Activated CD8-positive, alpha-beta T cell treated with anti-CD3 and anti-CD28 coated beads, Interleukin-2, amount 10 ng/mL, durations not matched to agents 7 days and 5 days (primary cell): ENCODE measurements at places on chromosomes 7 and 10. TPM values are rescaled to one million over a fixed set of nuclear protein-coding genes. Genes with fewer than 3 reads are reported as not detected.

- DNase-seq: no peak
These were observed 5.8 kb downstream of the FBH1 start for GRCh38 chr10:5895804-5896203.

The PNLIP gene
- total RNA-seq: not detected

GRCh38 chr7:156230576-156230975, 410.0 kb upstream of the RNF32 start:
- DNase-seq: no peak

DNA sequence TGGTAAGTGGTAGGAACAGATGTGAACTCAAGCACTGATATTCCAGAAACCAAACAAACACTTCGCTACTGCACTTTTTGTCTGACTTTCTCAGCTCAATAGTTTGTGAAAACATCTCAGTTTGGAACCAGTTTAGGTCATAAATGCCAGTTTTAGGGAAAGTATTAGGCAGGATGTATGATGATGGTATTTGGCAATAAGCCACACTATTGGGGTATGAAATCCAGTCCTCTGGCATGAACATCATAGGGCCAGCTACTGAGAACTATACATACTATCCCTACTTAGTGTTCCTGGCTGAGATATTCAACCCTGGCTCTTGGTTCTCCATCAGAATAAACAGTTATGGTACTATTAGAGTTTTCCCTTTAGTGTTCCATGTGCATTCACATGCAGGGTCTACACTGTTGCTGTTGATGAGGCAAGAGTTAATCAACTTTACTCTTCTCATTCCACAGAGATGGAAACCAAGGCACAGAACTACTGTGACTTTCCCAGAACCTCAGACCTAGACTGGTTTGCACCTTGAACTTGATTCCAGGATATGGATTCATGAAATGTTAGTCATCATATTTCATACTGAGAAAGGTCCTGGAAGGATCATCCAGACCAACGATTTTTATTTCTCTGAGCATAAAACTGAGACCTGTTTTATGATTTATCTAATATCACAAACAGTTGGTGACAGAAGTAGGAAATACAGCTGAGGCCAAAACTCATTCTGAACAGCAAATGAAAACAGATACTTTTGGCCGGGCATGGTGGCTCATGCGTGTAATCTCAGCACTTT, 20.0 kb upstream of the IFIT2 start:
- DNase-seq: no peak

The FGFBP3 gene
- total RNA-seq: 1.0 TPM

GRCh38 chr7:74092964-74093471, 9.4 kb downstream of the LIMK1 start:
- DNase-seq: no peak
